ENCODE measurements at places on chromosomes 2 and 18. TPM values are rescaled to one million over a fixed set of nuclear protein-coding genes. Genes with fewer than 3 reads are reported as not detected.
A peak's percentile ranks its signal among the peaks of the same experiment; 100 is the strongest.

- no peak for DNase-seq
Measured at GRCh38 chr2:187939180-187939579, 352.5 kb upstream of the GULP1 start.

GRCh38 chr2:205857520-205858237 lies 175.4 kb downstream of the NRP2 start:
- no peak for DNase-seq

GRCh38 chr2:38991899-38992298 lies 102.2 kb downstream of the ARHGEF33 start:
- DNase-seq = no peak

DNA sequence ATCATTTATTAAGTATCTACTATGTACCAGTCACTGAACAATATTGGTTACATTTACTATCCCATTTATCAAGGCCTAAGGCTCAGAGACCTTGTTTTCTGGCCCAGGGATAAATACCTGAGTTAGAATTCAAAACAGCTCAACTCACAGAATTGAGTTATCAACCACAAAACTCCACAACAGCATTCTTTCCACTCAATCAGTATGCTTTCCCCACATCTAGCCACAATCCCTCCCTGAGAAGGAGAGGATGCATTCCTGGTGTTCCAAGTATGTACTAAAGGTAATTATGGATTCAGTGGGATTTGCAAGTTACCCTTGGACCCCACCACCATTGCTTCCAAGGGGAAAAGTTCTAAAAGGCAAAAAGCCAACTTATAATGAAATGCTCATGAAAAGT lies 104.2 kb upstream of the PID1 start:
- DNase-seq = no peak

GRCh38 chr2:234975611-234976010 lies 23.8 kb downstream of the SH3BP4 start:
- no peak for DNase-seq

GRCh38 chr18:42078711-42079110 lies 123.7 kb downstream of the PIK3C3 start:
- DNase-seq = no peak

GRCh38 chr2:163723881-163724280 lies 11.9 kb downstream of the FIGN start:
- DNase-seq = no peak

GRCh38 chr2:213151437-213152064 lies at the start of gene IKZF2:
IKZF2 (minus strand) TSS chr2:213151612; CDS start chr2:213148629, 2,983 bp downstream.
- DNase-seq = peak; percentile 85

Gene MYO7B
- not detected for total RNA-seq

All from naive thymus-derived CD4-positive, alpha-beta T cell (primary cell).